Activated naive CD4-positive, alpha-beta T cell (primary cell): ENCODE measurements at places on chromosomes 7 and 10.

DNA sequence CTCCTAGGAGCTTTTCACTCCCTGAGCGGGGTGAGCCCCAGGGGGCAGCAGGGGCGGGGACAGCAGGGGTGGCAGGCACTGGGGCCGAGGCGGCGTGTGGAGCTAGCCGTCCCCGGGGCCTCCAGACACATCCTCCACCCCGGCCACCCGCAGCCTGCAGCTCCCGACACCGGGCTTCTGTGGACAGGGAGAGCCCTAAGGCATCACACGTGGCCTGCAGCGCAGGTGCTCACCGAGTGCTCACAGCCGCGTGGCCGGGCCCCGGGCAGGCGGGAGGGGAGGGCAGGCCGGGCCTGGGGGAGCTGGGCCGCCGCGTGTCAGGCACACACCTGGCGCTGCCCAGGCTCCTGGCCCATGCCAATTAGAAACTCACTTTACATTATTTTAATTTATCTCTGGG is 51.4 kb downstream of the MICALL2 start:
- DNase-seq, result no peak

GRCh38 chr7:77866786-77867536 is 68.4 kb downstream of the PHTF2 start:
- DNase-seq, result no peak

- no peak for DNase-seq
These were observed 364.1 kb downstream of the GATA3 start for GRCh38 chr10:8418631-8419030.

- DNase-seq, result peak; percentile 4
These were observed 28.1 kb downstream of the EPHB4 start for GRCh38 chr7:100799037-100799896.

- DNase-seq, result no peak
These were observed 207.1 kb upstream of the HDAC9 start for GRCh38 chr7:18288322-18289037.
